ENCODE measurements at places on chromosomes 5 and 9.

DNA sequence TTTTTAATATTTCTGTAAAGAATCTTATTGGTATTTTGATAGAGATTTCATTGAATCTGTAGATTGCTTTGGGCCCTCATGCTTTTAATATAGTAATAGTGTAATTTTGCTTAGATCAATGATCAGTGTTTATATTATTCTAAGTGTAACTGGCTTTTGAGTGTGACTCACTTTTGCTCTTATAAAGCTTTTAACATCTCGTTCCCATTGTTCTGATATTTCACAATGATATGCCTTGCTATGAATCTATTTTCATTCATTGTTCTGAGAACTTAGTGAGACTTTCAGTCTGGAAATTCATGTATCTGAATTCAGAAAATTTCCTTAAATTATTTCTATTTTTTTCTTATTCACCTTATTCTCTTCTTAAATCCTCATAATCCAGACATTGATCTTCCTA lies 13.5 kb upstream of the MAMDC2 start:
- DNase-seq: peak; percentile 56

- no peak for DNase-seq
These were observed 532.3 kb downstream of the BRINP1 start for GRCh38 chr9:118836891-118837290.

- no peak for DNase-seq
These were observed 45.7 kb downstream of the CYFIP2 start for GRCh38 chr5:157311595-157311994.

GRCh38 chr5:139543423-139543991 lies 17.6 kb upstream of the UBE2D2 start:
- DNase-seq: no peak

GRCh38 chr5:139745132-139745799 lies 50.3 kb upstream of the PSD2 start:
- DNase-seq: peak; percentile 69

- DNase-seq: no peak
These were observed 227.2 kb upstream of the SNX2 start for GRCh38 chr5:122547669-122548068.

Data from ELR (cell line).